ENCODE measurements at places on chromosomes 6 and 20.

DNA sequence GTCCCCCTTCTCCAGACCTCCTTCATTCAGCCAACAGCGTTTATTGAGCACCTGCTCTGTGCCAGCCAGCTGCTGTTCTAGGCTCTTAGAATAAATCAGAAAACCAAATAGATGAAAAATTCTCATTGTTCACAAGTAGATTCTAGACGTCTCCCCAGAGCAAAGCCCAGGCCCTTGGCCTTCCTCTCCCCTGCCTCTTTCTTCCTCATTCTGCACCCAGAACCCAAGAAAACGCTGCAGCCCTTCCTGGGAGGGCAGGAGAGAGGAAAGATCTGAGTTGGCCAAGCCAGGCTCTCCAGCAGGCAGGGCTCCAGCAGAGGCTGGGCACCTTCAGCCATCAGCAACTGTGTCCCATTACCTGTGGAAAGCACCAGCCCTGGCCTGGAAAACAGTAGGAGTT, 12.0 kb upstream of the BPI start:
- no peak for DNase-seq

- no peak for DNase-seq
Observed at GRCh38 chr20:38158701-38159351, 6.2 kb downstream of the TGM2 start.

DNA sequence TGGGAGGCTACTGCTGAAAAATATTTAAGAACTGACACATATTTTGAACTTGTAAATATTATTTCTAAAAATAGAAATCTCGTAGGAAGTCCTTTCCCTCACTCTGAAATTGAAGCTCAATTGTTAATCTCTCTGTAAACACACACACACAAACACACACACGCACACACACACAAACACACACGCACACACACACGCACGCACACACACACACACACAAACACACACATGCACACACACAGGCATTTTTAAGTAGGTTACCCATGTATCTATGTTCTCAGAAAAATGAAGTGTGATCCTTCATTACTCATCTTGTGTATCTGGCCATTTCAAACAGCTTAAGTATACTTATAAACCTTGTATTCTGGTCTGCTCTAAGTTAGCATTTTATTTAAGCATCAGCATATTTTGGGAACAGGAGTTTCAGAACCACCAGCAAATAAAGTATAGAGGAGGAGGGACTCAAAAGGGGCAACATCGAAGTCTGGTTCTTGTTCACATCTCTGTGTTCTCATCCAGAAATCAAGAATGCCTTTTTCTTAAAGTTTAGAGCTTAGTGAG, 11.6 kb downstream of the CCN6 start:
- DNase-seq: no peak

DNA sequence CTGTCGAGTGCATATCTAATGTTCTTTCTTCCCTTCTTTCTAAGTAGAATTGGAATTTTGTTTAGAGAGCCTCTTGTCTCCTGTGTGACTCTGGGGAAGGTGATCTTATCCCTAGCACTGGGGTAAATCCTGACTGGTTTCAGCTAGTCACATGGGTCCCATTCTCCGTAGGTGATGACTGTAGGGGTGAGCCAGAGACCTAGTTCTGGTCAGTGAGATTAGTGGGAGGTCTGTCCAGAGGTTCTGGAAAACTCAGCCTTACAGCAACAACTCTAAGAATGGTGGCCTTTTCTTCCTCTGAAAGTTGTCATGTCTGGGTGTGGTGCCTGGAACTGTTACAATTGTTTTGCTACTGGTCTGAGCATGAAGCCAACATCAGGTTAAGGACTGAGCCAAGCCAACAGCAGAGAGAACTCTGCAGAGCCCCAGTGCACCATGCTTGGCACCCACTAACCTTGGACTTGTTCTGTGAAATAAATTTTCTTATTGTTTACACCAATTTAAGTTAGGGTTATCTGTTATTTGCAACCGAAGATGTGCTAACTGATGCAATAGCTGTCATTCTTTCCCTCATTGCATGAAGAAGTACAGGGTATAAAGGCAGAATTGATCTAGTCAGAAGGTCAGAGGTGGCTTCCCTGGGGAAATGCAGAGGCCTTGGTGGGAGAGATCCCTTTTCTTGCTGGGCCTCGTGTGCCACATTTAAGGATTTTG, 56.8 kb upstream of the TULP4 start:
- DNase-seq: no peak

DNA sequence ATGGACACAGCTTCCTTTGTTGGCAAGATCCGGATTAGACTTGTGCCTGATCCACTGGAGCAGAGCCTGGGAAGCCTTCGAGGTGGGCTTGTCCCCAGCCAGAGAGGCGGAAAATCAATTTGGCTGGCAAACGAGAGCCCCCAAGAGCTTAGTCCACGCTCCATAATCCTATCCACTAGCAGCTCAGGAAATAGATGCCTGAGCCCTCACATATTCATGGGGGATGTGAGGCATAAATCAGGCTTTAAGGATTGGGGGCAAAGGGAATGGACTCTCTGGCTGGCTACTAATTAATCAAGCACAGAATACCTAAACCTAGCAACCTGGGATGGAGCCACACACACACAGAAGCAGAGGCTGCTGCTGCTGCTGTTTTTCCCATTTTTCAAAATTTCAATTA, 137.9 kb downstream of the PKHD1 start:
- DNase-seq: peak; percentile 40

- DNase-seq: no peak
Observed at GRCh38 chr6:56752009-56752408, 109.3 kb upstream of the DST start.

DNA sequence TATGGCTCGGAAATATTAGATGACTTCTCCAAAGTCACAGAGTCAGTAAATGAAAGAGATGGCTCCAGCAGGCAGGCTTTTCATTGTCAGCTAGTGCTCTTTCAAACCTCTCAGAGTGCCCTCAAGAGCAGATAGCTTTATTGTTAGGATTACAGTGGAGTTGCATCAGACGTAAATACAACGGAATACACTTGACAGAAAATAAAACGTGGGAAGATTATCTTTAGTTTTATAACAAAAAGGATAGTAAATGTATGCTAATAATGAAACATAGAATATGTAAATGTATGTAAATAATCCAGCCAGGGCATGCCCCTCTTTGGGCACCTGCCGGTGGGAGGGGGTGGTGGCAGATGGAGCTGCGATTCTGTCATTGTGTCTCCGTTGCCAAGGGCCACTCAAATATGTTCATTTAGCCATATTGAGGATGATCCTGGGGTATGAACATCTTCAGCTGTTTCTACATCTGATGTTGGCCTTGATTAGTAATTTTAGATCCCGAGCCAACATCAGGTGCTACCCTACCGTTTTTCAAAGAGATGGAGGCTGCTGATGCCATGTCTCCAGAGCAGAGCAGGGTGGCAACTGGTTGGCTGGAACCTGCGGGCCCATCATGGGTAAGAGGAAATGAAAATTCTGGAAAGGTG, 358.3 kb upstream of the SULF2 start:
- no peak for DNase-seq

DNA sequence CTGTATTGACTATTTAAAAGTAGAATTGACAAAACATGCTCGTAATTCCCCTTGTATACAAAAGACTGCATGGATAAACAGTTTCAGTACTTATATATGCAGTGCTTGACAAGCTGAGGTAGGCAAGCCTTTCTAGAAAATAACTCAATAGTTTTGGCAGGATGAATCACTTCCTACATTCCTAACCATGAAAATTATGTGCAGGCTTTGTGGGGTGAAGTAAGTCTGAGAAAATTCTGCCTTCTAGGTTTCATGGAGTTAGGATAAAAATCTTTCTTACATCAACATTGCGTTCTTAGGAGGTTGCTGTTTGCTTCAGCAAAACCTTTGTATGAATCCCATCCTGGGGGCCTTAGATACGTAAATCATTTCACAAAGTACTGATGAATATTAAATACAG, 801.4 kb upstream of the EYS start:
- DNase-seq: no peak

DNA sequence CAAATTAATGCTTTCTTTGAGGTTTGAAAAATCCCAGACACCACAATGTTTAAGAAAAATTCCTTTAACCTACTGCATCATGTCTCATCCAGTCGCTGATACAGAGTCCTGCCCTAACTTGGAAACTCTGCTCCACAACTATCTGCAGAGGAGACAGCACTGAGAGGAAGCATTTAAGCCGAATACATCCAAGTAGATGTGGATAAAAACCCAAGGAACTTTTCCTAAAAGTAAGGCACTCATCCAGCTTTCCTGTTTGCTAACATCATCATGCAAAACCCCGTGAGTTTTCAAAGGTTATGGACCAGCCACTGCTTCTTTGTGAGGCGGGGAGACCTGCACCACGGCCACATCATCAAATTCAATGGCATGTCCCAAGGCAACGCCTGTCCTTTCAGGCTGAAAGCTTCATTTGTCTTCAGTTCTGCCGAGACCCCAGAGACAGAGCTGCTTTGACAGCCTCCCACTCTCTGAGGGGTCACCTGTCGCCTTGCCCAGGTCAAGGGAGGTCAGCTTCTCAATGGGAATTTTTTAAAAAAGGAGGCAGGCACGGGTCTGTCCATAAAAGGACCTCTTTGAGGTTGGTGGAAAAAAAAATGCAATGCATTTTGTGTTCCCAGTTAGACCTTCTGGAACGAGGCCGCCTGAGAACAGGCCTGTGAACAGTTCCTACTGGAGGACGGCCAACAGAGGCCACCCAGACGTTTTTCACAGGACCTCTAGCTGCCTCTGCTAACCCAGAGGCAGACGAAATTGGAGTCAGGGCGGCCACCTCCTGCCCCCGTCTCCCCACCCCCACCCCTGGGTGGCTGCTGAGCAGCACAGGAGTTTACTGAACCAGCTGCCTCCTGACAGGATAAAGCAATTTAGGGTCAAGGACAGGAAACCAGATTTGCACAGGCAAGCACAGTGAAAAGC, 142.5 kb upstream of the HDDC2 start:
- peak; percentile 79 for DNase-seq

- DNase-seq: peak; percentile 33
Observed at GRCh38 chr20:20568604-20569205, 143.7 kb downstream of the RALGAPA2 start.

GRCh38 chr20:4065391-4065844, 50.1 kb upstream of the RNF24 start:
- no peak for DNase-seq

- no peak for DNase-seq
Observed at GRCh38 chr6:321158-321438, 28.8 kb downstream of the DUSP22 start.

- DNase-seq: peak; percentile 27
Observed at GRCh38 chr20:64109831-64110391, 2.5 kb upstream of the NPBWR2 start.

DNA sequence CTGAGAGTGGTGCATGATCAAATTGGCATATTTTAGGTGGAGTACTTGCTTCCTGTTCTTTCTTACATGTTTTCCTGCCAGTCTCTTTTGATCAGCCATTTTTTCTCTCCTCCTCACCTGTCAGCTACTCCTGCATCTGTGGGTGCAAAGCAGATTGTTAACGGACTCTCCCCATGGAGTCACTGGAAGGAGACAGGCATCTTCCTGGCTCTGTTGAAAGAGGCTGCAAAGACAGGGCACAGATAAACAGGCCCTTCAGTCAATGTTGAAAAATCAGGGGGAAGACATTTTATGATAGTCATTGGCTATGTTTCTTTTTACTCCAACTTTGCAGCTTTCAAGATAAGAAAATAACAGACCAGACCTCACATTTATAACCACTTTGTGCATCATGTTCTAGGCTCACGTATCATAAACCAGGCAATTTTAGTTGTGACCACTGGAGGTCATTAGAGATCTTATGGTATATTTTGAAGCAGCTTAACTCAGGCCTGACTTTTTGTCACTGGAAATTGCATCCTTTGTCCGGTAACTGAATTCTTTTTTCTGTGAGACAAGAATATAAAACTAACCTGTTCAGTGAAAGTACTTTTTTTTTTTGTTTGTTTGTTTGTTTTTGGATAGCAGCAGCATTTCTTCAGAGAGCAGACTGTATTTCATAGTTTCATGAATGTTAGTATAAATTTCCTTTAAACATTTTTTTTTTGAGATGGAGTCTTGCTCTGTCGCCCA, 20.1 kb downstream of the ECT2L start:
- DNase-seq: no peak

DNA sequence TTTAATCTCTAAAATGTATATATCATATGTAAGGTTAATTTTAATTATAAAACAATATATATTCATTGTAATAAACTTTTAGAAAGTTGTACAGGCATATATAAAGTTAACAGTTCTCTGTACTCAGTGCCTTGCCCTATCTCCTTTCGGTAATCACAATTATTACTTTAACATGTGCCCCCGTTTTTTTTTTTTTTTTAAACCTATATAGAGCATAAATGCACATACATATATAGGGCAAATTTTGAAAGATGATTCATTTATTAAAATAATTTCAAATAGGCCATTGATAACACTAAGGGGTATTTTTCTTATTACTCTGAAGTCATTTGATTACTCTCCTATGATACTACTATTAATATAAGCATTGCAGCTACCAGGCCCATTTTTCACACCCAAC, 1.9 kb downstream of the ASF1A start:
- no peak for DNase-seq

DNA sequence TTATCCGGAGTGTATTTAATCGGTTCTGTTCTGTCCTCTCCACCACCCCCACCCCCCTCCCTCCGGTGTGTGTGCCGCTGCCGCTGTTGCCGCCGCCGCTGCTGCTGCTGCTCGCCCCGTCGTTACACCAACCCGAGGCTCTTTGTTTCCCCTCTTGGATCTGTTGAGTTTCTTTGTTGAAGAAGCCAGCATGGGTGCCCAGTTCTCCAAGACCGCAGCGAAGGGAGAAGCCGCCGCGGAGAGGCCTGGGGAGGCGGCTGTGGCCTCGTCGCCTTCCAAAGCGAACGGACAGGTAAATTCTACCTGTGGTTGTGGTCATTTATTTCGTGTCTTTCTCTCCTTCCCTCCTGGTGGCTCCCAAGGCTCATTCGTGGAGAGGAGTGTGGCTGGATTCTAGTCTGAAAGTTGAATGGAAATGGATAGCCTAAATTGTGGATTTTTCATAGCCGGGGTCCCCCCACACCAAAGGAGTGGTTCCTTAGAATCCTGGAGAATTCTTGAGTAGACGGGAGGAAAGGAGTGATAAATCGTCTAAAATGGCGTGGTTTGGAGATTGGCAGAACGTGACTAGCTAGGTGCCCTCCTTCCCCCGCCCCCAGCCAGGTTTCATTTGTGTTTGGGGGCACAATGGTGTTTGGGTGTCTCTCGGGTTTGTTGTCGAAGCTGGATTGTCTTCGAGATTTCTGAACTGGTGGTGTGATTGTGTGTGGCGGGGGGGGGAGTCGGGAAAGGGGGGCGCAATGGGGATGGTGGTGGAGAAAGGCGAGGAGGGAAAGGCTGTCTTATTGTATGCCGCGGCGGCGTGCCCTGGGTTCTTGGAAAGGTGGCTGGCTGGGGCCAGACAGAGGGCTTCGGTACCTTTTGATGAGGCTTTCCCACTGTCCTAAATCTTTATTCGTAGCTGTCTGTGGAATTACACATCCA, 673 bp downstream of the MARCKS start:
- DNase-seq: peak; percentile 86

DNA sequence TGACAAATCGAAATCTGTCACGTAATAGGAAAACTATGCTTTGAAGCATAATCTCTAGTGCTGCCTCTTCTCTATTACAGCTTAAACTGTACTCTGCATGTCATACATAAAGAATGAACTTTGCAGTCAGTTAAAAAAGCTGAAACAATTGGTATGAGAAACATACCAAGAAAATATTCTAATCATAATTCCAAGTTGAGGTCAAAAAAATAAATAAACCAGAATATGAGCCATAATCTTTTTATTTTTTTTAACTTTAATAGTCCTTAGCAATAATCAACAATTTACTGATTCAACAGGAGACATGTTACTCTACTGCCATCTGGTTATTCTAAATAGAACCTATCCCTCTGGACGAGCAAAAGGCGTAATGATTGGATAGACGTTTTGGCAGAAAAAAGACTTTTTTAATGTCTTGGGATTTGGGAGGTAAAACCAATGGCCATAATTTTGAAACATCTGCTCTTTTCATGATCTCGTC, 224.4 kb upstream of the FLRT3 start:
- DNase-seq: no peak

All from left hindlimb (tissue), 1 donor.